ENCODE measurements at places on chromosomes 5 and 9.
A peak's percentile ranks its signal among the peaks of the same experiment; 100 is the strongest.

DNA sequence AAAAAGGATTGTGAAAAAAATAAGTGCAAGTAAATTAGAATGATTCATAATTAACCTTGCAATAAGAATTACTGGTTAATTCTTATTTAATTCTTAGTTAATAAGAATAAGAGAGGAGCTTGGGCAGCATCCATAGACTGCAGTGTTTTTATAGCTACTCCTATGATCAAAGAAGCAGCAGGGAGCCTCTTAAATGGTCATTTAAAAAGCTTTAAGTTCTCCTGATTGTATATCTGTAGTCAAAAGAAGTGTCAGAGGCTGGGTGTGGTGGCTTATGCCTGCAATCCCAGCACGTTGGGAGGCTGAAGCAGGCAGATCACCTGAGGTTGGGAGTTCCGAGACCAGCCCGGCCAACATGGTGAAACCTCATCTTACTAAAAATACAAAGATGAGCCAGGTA is 14.4 kb downstream of the ACER2 start:
- ATAC-seq, result no peak

GRCh38 chr5:142357469-142358090 is 32.8 kb upstream of the SPRY4 start:
- no peak for ATAC-seq

DNA sequence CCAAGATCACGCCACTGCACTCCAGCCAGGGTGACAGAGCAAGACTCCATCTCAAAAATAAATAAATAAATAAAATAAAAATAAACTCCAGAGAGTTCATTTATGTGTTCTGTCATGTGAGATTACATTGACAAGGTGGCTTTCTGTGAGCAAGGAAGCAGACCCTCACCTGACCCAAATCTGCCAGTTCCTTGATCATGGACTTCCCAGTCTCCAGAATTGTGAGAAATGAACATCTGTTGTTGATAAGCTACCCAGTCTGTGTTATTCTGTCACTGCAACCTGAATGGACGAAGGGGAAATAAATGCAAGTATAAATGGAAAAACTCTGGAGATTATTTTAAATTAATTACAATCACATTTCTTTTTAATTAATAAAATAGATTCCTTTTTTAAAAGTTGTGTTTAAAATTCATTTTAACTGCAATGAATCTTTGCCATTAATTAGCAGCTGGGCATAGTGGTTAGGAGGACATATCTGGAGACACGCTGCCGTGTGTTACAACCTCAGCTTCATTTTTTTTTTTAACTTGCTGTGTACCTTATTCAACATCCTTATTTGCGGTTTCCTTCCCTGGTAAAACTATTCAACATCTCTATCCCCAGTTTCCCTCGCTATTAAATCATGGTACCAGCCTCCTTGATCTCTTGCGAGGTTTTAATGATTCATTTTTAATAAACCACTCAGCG is 376.4 kb downstream of the CHSY3 start:
- no peak for ATAC-seq

GRCh38 chr5:148397968-148398595 is 14.3 kb downstream of the FBXO38 start:
- ATAC-seq, result peak; percentile 63

- peak; percentile 42 for ATAC-seq
Observed at GRCh38 chr5:35202319-35203111, 27.8 kb downstream of the PRLR start.

- no peak for ATAC-seq
Observed at GRCh38 chr5:93378073-93378472, 202.9 kb downstream of the NR2F1-AS1 start.

Data from esophagus mucosa (tissue), 1 donor.